ENCODE measurements at places on chromosomes 13 and 19.

- DNase-seq, result no peak
Measured at GRCh38 chr19:10372690-10373089, 7.7 kb downstream of the TYK2 start.

DNA sequence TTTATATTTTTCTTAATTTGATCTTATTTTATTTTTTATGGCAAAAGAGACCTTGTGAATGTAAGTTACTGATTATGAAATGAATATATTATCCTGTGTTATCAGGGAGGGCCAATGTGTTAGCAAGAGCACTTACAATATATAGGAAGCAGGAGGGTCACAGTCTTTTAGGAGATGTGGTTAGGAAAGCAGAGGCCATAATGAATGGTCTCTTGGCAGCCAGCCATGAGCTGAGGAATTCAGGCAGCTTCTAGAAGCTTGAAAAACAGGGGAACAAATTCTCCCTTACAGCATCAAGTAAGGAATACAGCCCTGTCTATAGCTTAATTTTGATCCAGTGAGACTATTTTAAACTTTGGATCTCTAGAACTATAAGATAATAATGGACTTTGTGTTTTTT, 2374.6 kb downstream of the PCDH9 start:
- DNase-seq, result no peak

DNA sequence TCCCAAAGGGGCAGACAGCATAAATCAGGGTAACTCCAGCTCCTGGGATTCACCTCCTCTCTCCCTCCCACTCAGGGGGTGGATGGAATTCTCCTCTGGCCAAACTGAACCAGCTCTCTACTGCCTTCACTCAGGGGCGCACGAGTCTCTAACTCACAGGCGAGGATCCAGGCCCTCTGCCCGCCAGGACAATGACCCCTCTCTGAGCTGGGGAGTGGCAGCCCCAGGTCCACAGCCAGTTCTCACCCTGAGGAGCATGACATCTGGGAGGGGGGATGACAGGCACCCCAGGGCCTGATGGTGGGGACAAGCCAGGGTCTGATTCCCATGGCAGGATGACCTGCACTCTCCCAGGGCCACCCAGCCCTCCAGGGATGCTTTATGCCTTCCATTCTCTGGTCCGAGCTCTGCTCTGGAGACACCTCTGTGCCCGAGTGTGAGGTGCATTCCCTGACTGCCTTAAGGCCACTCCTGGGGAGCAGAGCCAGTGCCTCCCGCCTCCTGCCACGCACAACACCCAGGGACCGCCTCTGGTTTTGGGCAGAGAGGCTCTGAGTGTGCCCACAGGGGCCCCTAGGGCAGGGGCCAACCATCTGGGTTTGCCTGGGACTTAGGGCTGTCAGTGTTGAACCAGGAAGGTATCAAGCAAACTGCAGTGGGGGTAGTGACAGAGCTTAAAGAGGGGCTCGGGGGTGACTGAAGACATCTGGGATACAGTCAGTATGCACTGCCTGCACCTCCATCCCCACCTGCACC, 66.2 kb downstream of the GNG7 start:
- no peak for DNase-seq

DNA sequence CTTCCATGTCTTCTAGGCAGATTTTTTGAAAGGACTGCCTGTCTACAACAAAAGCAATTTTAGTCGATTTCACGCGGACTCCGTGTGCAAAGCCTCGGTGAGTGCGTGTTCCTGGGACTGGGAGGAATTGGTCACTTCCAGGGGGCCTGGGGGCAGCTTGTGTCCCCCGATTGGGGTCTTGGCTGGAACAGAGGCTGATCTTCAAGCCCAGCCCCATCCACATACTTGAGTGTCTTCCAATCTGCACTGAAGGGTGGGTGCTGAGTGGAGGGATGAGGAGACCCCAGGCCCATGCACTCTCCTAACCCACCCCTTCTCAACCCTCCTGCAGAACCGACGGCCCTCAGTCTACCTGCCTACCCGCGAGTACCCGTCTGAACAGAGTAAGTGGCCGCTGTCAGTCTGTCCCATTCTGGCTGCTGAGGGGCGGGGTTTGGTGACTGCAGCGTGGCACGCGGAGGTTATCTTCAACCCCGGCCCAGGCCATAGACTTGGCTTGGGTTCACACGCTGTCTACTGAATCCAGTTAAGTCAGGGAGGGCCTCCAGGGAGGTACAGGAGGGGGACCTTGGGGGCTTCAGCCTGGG, 4.7 kb downstream of the DDA1 start:
- no peak for DNase-seq

All from T-cell (primary cell).